ENCODE measurements at places on chromosomes 2 and 18. TPM values are rescaled to one million over a fixed set of nuclear protein-coding genes. Genes with fewer than 3 reads are reported as not detected.

Gene GPR39
- total RNA-seq: 0.29 TPM

Gene OR6B2
- total RNA-seq: not detected

Gene DSG4
- not detected for total RNA-seq

Gene MOCOS
- total RNA-seq: 1.4 TPM

Gene IL1F10
- not detected for total RNA-seq

Gene ARL4C
- total RNA-seq: 4.2 TPM

GRCh38 chr2:106277426-106277825, 83.3 kb upstream of the UXS1 start:
- DNase-seq: no peak

DNA sequence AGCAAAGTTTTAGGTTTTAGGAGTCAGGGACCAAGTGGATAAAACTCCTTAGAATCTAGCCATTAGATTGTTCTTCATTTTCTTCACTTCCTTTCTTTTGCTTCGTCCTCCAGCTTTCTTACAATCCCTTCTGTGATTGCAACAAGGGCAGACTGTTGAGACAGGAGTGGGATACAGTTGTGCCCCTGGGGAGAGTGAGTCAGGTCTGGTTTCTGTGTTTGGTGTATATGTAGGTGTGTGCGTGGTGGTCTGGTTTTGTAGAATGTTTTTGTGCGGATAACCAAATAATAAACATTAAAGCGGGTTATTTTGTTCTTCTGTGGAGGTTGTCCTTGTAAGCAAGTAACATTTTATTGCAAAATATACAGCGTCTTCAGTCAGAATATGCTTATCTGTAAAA, 7.3 kb downstream of the INSIG2 start:
- DNase-seq: no peak

GRCh38 chr2:11898576-11898975, 152.1 kb downstream of the LPIN1 start:
- DNase-seq: no peak

DNA sequence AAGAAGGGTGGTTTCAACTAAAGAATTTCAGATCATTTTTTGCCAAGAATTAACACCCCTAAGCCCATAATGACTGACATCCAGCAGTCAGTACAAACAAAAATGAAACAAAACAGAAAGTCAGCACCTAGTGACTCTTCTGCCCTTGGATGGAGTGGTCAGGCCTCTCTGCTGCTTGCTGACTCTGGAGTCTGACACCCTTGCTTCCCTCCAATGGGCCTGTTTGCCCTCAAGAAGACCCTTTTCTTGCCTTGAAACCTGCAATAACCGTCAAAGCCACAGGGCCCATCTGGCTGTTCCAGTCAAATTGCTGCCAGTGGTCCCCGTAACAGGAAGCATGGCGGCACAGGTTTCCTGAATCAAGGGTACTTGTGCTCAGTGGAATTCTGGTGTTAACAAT, 27.2 kb upstream of the CYTIP start:
- no peak for DNase-seq

DNA sequence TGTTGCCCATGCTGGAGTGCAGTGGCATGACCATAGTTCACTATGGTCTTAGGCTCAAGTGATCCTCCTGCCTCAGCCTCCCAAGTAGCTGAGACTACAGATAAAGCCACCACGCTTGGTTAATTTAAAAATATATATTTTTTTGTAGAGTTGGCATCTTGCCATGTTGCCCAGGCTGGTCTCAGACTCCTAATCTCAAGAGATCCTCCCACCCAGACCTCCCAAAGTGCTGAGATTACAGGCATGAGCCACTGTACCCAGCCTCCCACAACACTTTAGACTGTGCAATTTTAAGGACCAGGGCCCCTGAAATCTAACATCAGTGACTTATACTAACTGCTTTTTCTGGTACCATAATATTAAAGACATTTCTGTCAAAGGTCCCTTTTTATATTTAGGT, 5.2 kb downstream of the TXNDC2 start:
- no peak for DNase-seq

- DNase-seq: no peak
Measured at GRCh38 chr2:236341721-236342120, 77.5 kb upstream of the ASB18 start.

DNA sequence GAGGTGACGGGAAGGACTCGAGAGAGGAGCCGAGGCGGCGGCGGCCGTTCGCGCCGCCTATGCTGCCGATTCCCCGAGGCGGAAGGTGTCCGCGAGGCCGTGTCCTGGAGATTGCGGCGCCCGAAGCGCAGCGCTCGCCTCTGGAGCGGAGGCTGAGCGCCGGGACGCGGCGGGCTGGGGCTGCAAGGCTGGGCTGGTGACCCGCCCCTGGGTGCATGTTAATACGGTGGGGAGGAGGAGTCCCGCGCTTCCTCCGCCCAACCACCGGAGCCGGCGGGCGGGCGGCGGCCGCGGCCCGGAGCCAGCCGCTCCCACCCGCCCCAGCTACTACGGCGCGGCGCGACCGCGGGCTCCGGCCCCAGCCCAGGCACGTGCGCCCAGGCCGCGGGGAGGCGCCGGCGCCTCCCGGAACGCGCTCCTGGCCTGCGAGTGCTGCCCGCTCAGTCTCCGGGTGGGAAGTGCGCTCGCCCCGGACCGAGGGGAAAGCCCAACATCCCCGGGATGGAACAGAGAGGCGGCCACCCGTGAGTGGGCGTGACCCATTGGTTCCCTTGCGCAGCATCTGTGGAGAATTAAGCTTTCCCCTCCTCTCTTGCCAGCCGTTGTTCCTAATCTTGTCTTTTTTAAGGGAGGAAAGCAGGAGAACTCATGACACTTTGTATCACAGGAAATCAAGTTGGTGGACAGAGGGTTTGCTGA, at the start of gene DLGAP1:
Gene DLGAP1, minus strand, starts transcription at position 195 of the 699 bp plus-strand sequence.
- peak; percentile 30 for DNase-seq

DNA sequence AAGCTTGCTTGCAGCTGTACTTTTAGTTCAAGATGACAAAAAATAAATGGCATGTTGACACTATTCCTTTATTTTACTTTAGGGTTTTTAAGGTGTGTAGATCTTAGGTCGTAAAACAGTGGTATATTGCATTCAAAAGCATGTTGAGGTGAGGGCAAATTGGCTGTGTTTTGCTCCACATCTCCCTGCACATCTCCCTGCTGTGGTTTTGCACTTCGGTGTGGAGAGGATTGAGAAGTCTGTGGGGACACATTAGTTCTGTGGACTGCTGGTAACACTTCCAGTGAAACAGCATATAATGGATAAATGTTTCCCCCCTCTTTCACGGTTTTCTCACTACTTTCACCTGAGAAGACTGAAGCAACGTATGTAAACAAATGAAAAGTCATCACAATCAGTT, 25.1 kb downstream of the C2orf74 start:
- no peak for DNase-seq

- no peak for DNase-seq
Measured at GRCh38 chr2:32262105-32262504, 2.6 kb downstream of the NLRC4 start.

DNA sequence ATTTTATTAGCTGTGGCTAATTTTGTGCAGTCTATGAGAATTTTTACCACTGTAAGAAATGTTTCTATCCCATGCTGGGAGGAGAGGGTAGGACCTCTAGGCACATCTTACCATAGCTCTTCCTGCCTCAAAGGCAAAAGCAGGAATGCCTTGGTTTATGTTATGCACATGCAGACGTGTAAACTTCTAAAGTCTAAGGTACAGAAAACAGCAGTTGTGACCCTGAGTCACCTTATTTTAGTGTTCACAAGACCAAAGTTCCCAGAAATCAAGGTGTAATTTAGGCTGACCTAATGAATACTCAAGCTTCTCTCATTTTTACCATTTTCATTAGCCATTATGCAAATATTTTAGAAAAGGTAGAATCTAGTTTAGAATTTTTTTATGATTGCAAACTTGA, 15.4 kb upstream of the WIPF1 start:
- no peak for DNase-seq
